Suprapubic skin (tissue), 4 donors: ENCODE measurements at places on chromosomes 4 and X.

GRCh38 chr4:61921920-61922319 is 721.8 kb downstream of the ADGRL3 start:
- no peak for DNase-seq
- no peaks in the 10 kb centered on the region for H3K36me3 ChIP-seq
- peaks cover 8% of the 10 kb centered on the region for H3K4me1 ChIP-seq
- H3K27ac ChIP-seq = no peak overlapping the region
- H3K4me3 ChIP-seq = no peak overlapping the region

GRCh38 chr4:133188433-133189146 is 39.5 kb downstream of the PCDH10 start:
- H3K27ac ChIP-seq = no peak overlapping the region
- DNase-seq = no peak
- H3K4me3 ChIP-seq = no peak overlapping the region
- H3K4me1 ChIP-seq = no peaks in the 10 kb centered on the region
- no peaks in the 10 kb centered on the region for H3K36me3 ChIP-seq

- H3K4me3 ChIP-seq = no peak overlapping the region
- H3K4me1 ChIP-seq = no peaks in the 10 kb centered on the region
- H3K27me3 ChIP-seq = no peaks in the 10 kb centered on the region
Measured at GRCh38 chrX:101080326-101081124, 1.8 kb downstream of the TMEM35A start.

- H3K4me1 ChIP-seq = no peaks in the 10 kb centered on the region
- H3K4me3 ChIP-seq = no peak overlapping the region
- no peak for DNase-seq
- H3K27ac ChIP-seq = no peak overlapping the region
- H3K27me3 ChIP-seq = no peaks in the 10 kb centered on the region
Measured at GRCh38 chr4:95106408-95106928, 348.7 kb downstream of the BMPR1B start.

DNA sequence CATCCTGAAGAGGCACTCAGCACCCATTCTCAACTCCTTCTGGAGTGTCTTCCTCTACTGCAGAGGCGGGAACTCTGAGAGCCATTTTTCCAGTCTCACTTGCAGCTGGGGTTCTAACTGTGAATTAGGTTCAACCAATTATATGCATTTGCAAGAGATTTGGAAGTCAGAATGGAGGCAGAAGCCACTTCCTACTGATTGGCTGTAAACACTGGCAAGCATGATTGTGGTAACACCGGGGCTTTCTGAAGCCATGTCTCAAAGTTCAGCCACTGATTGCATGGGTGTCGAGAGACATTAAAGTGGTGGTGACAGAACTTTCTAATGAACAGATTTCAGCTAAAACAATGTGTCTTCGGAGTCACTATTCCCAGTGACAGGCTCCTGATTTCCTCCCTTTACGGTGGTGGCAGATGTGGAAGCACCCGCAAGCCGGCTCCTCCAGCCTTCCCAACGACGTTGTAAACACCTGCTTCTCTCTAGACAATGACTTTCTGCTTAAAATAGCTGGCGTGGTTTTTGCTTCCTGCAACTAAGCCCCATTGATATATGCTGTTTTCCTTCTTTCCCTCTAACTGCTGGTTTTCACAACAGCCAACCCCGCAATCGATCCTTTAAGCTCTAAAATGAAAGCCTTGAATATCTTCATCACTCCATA is 92.0 kb downstream of the IRF2 start:
- H3K27me3 ChIP-seq = no peaks in the 10 kb centered on the region
- no peak overlapping the region for H3K4me3 ChIP-seq
- peaks cover 42% of the 10 kb centered on the region for H3K4me1 ChIP-seq
- DNase-seq = no peak
- no peak overlapping the region for H3K27ac ChIP-seq
- H3K36me3 ChIP-seq = peaks cover 5% of the 10 kb centered on the region

DNA sequence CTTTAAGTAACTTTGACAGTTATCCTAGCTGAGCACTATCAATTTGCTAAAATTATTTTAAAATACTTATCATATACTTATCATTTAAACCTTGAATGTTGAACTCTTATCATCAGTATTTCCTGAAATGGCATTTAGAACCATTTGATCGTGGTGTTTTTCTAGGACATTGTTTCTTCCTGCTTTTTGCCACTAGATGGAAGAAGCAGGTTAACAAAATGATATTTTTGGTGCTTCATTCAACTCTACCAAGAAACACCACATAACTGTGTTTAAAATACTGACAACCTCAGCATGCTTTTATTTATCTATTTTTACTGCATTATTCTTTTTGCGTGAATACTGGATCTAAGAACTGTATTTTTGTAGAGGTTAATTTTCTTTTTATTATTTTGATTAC is 44.6 kb downstream of the C4orf33 start:
- no peak overlapping the region for H3K4me3 ChIP-seq
- H3K4me1 ChIP-seq = no peaks in the 10 kb centered on the region
- DNase-seq = no peak

GRCh38 chr4:182343453-182343852 is 100.3 kb downstream of the TENM3 start:
- no peak overlapping the region for H3K4me3 ChIP-seq
- H3K27ac ChIP-seq = no peak overlapping the region
- no peak for DNase-seq
- H3K4me1 ChIP-seq = no peaks in the 10 kb centered on the region
- H3K27me3 ChIP-seq = no peaks in the 10 kb centered on the region

- DNase-seq = no peak
- no peaks in the 10 kb centered on the region for H3K4me1 ChIP-seq
- no peaks in the 10 kb centered on the region for H3K36me3 ChIP-seq
- no peaks in the 10 kb centered on the region for H3K27me3 ChIP-seq
Measured at GRCh38 chr4:11196927-11197522, 231.7 kb downstream of the HS3ST1 start.

DNA sequence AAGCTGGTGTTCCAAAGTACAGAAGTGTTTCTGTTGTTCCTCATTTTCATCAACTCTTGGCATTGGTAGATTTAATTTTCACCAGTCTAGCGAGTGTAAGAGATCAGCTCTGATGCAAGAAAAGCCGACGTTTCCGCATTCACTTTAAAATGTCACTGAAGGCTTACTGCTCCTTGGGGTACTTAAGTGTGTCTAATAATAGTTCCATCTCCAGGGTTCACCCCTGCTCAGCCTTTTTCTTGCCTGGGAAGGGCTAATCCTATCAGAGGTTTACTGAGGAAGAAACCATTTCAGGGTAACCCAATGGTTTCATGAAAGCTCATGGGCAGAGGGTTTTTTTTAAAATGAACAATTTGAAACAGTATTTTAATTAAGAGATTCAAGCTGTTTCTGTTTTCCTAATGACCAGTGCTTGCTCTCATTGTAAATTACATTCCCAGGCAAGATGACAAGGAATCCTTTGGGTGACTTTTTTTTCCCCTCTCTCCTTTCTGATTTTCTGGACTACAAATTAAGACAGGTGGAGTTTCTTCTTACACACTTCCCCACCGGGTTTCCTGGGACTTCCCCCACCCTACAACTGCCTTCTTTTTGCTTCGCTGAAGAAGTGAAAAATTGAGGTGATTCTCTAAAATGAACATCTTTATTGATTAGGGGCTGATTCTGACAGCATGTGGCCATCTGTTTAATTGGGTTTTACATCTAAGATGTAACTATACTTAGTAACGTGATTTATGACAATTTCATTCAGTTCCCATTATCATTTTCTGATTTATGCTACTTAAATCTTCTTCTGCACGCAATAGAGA is 78.7 kb upstream of the CBLL2 start:
- H3K27me3 ChIP-seq = no peaks in the 10 kb centered on the region
- no peaks in the 10 kb centered on the region for H3K4me1 ChIP-seq
- H3K27ac ChIP-seq = no peak overlapping the region
- H3K4me3 ChIP-seq = no peak overlapping the region

- no peak overlapping the region for H3K27ac ChIP-seq
- peaks cover 6% of the 10 kb centered on the region for H3K27me3 ChIP-seq
- DNase-seq = no peak
- H3K36me3 ChIP-seq = no peaks in the 10 kb centered on the region
- H3K4me3 ChIP-seq = no peak overlapping the region
- no peaks in the 10 kb centered on the region for H3K4me1 ChIP-seq
Measured at GRCh38 chr4:99573735-99574368, 772 bp upstream of the MTTP start.

- no peaks in the 10 kb centered on the region for H3K4me1 ChIP-seq
- no peak for DNase-seq
- no peak within 1 kb of the TSS for H3K27ac ChIP-seq
- no peak within 1 kb of the TSS for H3K4me3 ChIP-seq
Measured at GRCh38 chrX:155997436-155997835, at the start of gene IL9R. TSS of gene IL9R (plus strand) at chrX:155997696. CDS start at chrX:155997760, 64 bp downstream.

GRCh38 chr4:13750594-13750993 is 123.1 kb upstream of the BOD1L1 start:
- H3K27me3 ChIP-seq = no peaks in the 10 kb centered on the region
- no peaks in the 10 kb centered on the region for H3K36me3 ChIP-seq
- H3K4me1 ChIP-seq = no peaks in the 10 kb centered on the region
- no peak for DNase-seq
- no peak overlapping the region for H3K4me3 ChIP-seq
- no peak overlapping the region for H3K27ac ChIP-seq

- no peak for DNase-seq
- no peaks in the 10 kb centered on the region for H3K36me3 ChIP-seq
- no peak overlapping the region for H3K4me3 ChIP-seq
- peaks cover 23% of the 10 kb centered on the region for H3K4me1 ChIP-seq
Measured at GRCh38 chr4:118968005-118968404, 79.4 kb downstream of the SYNPO2 start.
